ENCODE measurements at places on chromosomes 3 and 15. TPM values are rescaled to one million over a fixed set of nuclear protein-coding genes. Genes with fewer than 3 reads are reported as not detected.

Gene CIB2
- total RNA-seq: 16.7 TPM

Gene TMC3
- total RNA-seq: not detected

Gene TGM5
- total RNA-seq: not detected

Gene CACNA2D2
- 1.4 TPM for total RNA-seq

Gene CCRL2
- 1.3 TPM for total RNA-seq

Gene DUOX1
- total RNA-seq: 0.59 TPM

Gene DAZL
- total RNA-seq: not detected
